Activated CD4-positive, alpha-beta T cell treated with anti-CD3 and anti-CD28 coated beads, Interleukin-2, amount 50 U/mL, for 48 hours (primary cell): ENCODE measurements at places on chromosomes 2 and 18.

GRCh38 chr2:136215908-136216472 is 98.0 kb upstream of the CXCR4 start:
- DNase-seq: no peak

GRCh38 chr2:136131961-136132824 is 14.2 kb upstream of the CXCR4 start:
- DNase-seq: peak; percentile 72

DNA sequence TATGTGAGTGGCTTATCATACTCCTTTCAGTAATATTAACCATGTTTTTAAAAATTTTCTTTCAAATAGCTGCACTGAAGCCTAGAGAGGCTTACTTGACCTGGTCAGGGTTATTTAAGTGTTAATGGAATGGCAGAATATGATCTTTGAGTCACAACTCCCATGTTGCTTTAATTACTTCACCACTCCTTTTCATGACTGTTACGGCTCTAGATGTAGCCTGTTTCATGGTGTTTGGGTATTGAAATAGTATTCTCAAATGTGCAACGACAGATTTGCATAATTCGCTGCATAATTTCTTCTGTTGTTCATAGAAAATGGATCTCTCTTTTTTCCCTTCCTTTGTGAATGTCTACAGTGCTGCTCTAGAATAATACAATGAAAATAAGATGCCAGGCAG is 51.6 kb upstream of the PLA2R1 start:
- DNase-seq: no peak

GRCh38 chr2:167972746-167973145 is 274.6 kb downstream of the STK39 start:
- DNase-seq: no peak

GRCh38 chr18:9449600-9450414 is 25.5 kb upstream of the RALBP1 start:
- no peak for DNase-seq

GRCh38 chr2:11740723-11741122 is 5.7 kb upstream of the LPIN1 start:
- DNase-seq: no peak

- peak; percentile 69 for DNase-seq
Measured at GRCh38 chr18:9094307-9095226, 7.9 kb upstream of the NDUFV2 start.

GRCh38 chr2:158619496-158619895 is 162.7 kb downstream of the PKP4 start:
- no peak for DNase-seq

DNA sequence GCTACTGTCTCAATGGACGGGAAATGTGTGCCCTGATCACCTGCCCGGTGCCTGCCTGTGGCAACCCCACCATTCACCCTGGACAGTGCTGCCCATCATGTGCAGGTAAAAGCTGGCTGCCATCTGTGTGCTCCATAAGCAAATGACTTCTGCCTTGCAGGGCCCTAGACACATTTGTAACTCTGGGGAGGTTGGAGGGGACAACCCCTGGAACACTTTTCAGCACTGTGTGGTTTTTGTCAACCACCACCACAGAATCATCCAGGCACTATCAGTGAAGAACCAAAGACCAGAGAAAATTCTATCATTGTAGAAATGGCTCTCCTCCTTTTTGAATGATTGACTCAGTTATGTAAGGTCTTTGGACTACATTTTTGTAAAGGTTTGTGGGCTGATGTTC is 84.3 kb downstream of the FEZ2 start:
- DNase-seq: no peak

GRCh38 chr2:69210385-69210784 is 176.6 kb downstream of the GFPT1 start:
- no peak for DNase-seq

- DNase-seq: no peak
Measured at GRCh38 chr18:51614967-51615571, 417.6 kb upstream of the MEX3C start.

GRCh38 chr2:1162246-1162645 is 211.6 kb downstream of the SNTG2 start:
- DNase-seq: no peak

GRCh38 chr18:54090856-54091255 is 133.6 kb downstream of the MBD2 start:
- no peak for DNase-seq

DNA sequence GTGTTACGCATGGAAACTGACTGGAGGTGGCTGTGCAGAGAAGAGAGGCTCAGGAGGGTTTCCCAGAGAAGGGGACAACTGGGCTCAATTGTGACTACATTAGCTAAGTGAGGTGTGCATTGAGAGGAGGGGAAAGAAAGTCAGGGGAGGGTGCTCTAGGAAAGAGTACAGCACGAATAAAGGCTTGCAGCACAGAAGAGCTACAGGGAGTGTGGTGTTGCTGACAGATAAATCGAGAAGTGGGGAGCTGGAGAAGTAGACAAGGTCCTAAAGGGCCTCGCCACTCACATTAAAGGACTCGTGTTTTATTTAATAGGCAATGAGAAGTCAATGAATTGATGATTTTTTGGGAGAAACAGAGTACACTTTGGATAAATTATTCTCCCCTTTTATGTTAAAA is 65.7 kb upstream of the CTAGE1 start:
- DNase-seq: no peak

DNA sequence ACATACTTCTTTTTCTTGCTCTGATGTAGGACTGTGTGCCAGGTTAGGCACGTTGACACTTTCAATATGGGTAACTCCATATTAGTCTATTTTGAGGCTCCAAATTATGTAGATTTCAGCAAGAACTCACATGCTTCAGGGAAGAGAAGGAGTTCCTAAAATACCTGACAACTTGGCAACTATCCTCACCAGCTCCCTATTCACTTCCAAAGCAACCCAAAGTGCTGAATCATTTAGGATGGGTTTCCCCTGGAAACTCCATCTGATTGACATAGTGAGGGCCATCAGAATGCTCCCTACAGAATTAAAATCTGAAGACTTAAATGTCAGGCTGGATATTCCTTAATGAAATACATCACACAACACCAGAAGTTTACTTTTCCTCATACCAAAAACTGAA is 32.5 kb upstream of the NFU1 start:
- DNase-seq: no peak

GRCh38 chr2:74935975-74936391 is 22.5 kb upstream of the POLE4 start:
- no peak for DNase-seq

DNA sequence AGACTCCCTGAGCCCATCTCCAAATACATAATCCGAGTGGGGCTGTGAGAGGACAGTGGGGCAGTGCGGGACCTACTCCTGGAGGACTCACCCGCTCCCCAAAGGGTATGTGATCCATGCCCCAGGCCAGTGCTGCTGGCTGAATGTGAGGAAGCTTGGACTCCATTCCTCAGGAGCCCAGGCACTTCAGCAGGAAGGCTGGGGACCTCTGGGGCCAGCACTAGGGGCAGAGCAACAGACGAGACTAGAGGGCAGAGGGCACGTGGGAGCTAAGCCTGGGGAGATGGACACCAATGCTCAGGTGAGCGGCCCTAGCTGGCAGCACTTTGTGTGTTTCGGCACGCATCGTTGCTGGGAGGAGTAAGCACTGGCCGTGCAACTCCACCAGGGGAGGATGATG is 84.9 kb downstream of the MALT1 start:
- DNase-seq: no peak

DNA sequence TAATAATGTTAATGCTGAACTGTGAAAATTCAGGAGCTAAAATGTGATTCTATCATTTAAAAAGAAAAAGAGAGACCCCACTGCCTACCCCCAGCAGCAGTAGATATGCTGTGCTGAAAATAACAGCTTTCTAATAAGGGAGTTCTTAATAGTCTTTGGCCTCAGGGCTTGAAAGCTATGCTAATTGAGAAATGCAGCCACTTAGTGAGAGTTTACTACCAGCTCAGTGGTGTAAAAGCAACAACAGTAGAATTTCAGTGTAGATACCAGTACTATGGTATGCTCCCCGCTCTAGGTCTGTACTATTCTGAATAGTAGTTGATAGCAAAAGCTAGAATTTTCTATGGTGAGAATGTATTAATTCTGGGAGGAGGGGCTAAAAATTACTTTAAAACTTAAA is 303.1 kb upstream of the VWC2L start:
- DNase-seq: no peak

DNA sequence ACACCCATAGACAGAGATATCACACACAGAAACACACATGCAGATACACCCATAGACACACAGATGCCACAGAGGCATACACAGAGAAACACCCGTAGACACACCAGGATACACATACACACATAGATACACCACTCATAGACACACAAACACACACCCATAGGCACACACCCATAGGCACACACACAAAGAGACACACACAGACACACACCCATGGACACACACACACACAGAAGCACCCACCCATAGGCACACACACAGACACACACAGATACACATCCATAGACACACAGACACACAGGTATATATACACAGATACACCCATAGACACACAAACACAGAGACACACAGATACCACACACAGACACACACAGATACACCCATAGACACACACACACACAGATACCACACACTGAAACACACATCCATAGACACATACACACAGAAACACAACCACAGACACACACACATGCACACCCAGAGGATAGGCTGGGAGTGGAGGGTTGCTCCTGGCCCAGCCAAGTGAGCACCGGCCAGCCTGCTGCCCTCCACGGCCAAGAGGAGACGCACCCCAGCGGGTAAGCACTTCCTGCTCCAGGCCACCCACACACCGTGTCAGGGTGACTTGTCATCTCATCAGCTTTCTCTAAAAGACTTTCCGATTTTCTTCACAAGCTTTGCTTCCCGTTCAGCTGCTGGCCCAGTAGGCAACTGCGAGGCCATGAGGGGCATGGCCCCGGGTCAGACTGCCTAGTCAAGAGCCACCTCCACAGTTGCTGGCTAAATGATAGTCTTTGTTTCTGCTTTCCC is 14.1 kb upstream of the CNNM3 start:
- peak; percentile 59 for DNase-seq

DNA sequence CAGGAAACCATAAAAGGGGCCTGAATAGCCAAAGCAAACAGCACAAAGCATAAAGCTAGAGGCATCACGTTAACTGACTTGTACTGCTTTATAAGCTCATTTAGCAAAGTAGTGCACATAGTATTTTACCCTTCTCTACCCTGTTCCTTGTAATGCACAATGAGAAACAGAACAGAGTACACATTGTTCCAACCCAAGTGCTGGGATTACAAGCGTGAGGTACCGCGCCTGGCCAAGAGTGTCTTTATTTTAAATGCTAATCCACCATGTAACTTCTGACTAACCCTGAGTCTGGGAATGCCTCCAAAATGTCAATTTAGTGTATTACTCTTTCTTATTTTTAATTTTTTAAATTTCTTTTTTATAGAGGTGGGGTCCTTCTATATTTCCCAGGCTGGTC is 46.4 kb upstream of the STON1 start:
- no peak for DNase-seq

DNA sequence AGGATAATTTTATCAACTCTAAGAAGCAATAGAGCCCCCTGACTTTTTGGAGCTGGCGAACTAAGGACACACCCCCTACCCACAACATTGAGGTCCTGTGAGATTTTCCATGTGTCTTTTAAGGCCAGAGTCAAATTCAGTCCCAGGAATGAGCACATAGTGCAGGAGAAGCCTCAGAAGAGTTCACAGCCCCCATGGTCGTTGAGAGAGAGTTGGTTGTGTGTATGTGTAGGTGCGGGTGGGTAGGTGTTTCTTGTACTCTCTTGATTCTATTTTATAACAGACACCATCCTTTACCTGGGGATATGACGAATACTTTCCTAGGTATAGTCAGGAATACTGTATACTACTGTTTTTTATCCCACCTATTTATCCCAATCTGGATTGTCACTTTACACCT is 8.6 kb downstream of the LRATD1 start:
- no peak for DNase-seq

- no peak for DNase-seq
Measured at GRCh38 chr2:25112113-25112512, 56.3 kb downstream of the POMC start.
